ENCODE measurements at places on chromosomes 16 and 17. TPM values are rescaled to one million over a fixed set of nuclear protein-coding genes. Genes with fewer than 3 reads are reported as not detected.

The SUZ12 gene
- 14.7 TPM for total RNA-seq

The SALL1 gene
- 0.22 TPM for total RNA-seq

The RTN4RL1 gene
- total RNA-seq, result 0.32 TPM

The SDK2 gene
- total RNA-seq, result 3.0 TPM

The CLN3 gene
- total RNA-seq, result 9.1 TPM

DNA sequence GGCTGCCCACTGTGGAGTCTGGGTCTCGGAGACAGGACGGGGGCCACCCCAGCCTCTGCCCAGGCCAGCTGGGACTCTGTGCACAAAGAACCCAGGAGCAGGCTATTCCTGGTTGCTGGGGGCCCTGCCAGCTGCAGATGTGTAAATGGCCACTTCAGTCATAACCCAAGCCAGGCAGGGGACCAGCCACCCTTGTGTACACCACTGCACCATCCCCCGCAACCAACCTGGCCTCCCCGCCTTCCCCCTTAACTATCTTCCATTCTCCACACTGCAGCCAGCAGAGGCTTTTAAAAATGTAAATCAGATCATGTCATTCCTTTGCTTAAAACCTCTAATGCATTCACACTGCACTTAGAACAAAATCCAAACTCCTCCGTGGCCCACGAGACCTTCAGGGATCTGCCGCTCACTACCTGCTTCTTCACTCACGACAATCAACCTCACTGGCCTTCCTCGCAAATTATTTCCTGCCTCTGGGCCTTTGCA, 28.3 kb downstream of the RTN4RL1 start:
- DNase-seq, result no peak

DNA sequence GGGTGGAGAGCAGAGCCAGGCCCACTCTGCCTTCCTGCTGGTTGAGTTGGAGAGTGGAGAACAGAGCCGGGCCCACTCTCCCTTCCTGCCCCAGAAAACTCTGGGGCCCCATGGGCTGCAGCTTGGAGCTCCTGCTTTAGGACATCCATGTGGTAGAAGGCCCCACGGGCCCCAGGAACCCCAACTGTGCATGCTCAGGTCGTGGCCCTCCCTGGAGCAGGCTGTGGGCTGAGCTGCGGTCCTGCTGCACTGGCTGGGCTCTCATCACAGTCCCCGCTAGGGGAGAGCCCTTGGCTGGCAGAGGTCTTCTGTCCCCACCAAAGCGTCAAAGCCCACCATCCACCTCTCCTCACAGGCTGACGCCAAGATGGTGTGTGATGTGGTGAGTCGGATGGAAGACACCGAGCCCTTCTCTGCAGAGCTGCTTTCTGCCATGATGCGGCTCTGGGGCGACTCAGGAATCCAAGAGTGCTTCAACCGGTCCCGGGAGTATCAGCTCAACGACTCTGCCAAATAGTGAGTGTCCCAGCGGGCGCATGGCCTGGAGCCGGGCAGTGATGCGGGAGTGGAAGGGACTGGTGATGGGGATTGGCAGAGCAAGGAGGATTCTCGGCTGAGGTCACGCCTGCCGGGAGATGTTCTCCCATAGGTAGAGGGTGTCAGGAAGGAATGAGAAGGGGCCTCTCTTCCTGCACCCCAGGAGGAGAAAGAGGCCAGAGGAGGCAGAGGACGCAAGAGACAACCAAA, 96.9 kb downstream of the AMFR start:
- no peak for DNase-seq

GRCh38 chr16:51407199-51407598, 256.1 kb upstream of the SALL1 start:
- DNase-seq, result no peak

DNA sequence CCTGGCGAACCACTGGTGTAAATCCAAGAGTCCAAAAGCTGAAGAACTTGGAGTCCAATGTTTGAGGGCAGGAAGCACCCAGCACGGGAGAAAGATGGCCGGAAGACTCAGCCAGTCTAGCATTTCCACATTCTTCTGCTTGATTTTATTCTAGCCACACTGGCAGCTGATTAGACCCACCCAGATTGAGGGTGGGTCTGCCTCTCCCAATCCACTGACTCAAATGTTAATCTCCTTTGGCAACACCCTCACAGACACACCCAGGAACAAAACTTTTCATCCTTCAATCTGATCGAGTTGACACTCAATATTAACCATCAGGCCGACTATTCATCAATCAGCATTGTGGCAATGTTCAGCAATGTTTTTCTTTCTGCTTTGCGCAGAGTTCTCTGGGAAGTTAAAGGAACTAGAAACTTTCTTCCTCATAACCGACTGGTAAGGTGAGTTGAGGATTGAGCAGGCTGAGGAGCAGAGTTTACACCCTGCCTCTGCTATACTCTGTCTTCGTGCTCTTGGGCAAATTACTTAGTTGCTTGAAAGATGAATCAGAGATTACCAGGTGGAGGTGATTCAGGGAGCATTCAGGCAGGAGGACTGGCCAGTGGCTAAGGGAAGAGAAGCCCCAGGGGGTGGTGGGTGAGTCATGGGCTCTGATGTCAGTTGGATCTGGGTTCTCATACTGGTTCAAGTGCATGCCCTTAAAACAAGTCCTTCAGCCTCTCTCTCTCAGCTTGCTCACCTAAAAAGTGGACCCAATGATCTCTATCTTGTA, 28.2 kb upstream of the BRD7 start:
- no peak for DNase-seq

- DNase-seq, result no peak
Measured at GRCh38 chr17:50052241-50052796, 3.6 kb upstream of the ITGA3 start.

GRCh38 chr17:48385319-48385718, 44.7 kb downstream of the SKAP1 start:
- DNase-seq, result no peak

DNA sequence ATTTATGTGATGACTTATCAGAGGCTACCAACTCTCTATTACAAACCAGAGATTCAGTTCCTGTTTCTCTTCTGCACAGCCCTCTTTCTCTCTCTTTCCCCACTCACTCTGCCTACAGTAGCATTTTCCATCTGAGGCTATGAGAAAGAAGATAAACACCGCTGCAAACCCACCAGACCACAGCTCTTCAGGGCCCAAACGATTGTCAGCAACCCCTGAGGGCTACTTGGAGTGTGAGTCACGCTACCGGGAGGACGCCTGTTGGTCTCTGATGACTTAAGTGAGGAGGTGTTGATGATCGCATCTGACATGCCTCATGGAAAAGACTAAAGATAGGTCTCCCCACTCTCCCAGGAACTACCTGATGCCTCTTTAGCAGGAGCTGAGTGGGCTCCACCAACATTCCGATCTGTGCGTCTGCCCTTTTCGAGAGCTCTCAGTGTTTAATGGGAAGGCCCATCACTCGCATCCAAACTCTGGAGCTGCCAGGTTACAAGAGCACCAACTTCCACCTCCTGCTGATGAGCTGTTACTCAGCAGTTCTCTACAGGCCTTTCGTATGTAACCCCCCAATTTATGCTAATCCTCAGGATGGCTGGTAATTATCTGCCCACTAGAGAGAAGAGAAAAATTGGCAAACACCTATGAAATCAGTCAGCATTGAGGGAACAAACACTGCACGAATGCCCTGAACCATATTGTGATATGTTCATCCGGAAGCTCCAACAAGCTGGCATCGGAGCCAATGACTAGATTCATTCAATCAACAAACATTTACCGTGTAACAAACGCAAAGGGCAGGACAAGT, 9.2 kb downstream of the GRIN2A start:
- no peak for DNase-seq

GRCh38 chr17:21167303-21167702, 40.5 kb downstream of the DHRS7B start:
- no peak for DNase-seq

DNA sequence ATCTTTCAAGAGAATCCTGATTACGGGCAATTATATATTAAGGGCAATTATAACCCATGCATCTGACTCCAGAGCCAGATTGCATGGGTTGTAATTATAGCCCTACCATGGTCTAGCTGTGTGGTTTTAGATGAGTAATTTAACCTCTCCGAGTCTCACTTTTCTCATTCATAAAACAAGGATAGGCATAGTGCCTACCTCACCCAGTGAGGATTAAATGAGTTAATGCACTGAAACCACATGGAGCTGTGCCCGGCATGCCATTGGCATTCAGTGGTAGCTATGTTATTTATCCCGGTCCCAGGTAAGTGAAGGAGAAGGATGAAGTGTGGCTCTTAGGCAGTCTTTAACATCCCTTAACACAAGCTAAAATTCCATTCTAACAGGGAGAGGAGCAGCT, 6.3 kb downstream of the SNX20 start:
- no peak for DNase-seq
